ENCODE measurements at places on chromosomes 2 and 18. TPM values are rescaled to one million over a fixed set of nuclear protein-coding genes. Genes with fewer than 3 reads are reported as not detected.

Gene AKAIN1
- not detected for total RNA-seq

Gene KCNS3
- total RNA-seq = 9.6 TPM

Gene SLC14A1
- 13.3 TPM for total RNA-seq

Gene SEPTIN10
- total RNA-seq = 110 TPM

Gene VSNL1
- total RNA-seq = 0.77 TPM

Gene VAMP8
- total RNA-seq = 0.12 TPM

Gene MXD1
- total RNA-seq = 12.2 TPM

Gene NYAP2
- not detected for total RNA-seq

All from uterine smooth muscle cell (primary cell).